Heart left ventricle (tissue), 16 donors: ENCODE measurements at places on chromosomes 12 and 14. TPM values are rescaled to one million over a fixed set of nuclear protein-coding genes. Genes with fewer than 3 reads are reported as not detected.

- no peaks in the 10 kb centered on the region for H3K36me3 ChIP-seq
- H3K4me1 ChIP-seq = peaks cover 17% of the 10 kb centered on the region
- H3K27me3 ChIP-seq = no peaks in the 10 kb centered on the region
- no peak for DNase-seq
- no peak overlapping the region for H3K4me3 ChIP-seq
Observed at GRCh38 chr14:33954016-33954598, 3.2 kb upstream of the EGLN3 start.

DNA sequence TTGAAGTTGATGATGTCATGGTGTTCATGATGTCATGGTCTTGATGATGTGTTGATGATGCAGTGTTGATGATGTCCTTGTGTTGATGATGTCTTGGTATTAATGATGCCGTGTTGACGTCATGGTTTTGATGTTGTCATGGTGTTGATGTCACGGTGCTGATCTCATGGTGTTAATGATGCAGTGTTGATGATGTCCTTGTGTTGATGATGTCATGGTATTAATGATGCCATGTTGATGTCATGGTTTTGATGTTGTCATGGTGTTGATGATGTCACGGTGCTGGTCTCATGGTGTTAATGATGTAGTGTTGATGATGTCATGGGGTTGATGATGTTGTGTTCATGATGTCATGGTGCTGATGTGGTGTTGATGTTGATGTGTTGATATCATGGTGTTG lies 48.0 kb upstream of the RIMBP2 start:
- no peaks in the 10 kb centered on the region for H3K4me1 ChIP-seq
- H3K4me3 ChIP-seq = no peak overlapping the region

DNA sequence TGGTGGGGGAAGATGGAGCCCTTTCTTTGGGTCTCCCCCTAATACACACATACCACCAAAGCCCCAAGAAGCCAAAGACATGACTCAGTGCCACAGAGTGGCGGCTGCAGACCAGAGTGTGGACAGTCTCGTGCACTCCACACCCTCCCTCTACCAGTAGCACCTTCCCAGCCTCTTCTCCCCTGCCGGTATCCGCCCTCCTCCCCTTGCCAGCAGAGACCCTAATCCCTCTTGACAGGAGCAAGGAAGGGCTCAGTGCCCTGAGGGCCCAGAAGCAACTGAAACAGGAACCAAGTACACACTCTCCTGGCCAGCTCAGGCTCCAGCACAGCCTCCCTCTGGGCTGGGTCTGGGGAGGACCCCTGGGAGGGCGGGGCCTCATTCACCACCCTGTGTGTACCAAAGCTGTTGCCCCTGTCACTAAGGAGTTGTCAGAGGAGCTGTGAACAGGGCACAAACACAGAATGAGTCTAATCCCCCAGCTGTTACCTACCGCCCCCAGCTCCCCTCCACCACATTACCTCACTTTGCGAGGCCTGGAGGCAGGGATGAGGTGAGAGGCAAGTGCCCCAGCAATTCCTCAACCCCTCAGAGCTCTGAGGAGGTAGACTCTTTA lies 8.2 kb downstream of the SPRYD3 start:
- peaks cover 60% of the 10 kb centered on the region for H3K4me1 ChIP-seq
- no peak for DNase-seq
- H3K36me3 ChIP-seq = peaks cover 41% of the 10 kb centered on the region

DNA sequence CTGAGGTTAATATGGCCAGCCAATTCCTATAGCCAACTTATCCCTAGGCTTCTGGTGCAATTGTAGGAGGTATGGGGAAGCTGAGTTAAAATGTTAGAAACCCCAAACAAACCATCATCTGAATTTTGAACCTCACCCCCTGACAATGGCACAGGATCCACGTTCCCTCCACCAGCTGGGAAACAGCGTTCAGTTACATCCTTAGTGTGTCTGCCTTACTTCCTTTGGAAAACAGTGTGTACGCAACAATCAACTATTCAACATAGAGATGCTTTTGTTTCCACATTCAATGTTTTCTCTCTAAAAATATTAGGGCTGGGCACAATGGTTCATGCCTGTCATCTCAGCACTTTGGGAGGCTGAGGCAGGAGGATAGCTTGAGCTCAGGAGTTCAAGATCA lies 203.4 kb downstream of the TTC7B start:
- peak overlapping the region; percentile 64 for H3K27ac ChIP-seq
- peaks cover 58% of the 10 kb centered on the region for H3K4me1 ChIP-seq
- no peaks in the 10 kb centered on the region for H3K36me3 ChIP-seq
- no peak overlapping the region for H3K4me3 ChIP-seq
- no peak for DNase-seq
- H3K27me3 ChIP-seq = no peaks in the 10 kb centered on the region

The ZNF664 gene
- total RNA-seq = 72.9 TPM

- peaks cover 66% of the 10 kb centered on the region for H3K4me1 ChIP-seq
- H3K27me3 ChIP-seq = no peaks in the 10 kb centered on the region
- peak; percentile 23 for DNase-seq
- H3K36me3 ChIP-seq = peaks cover 7% of the 10 kb centered on the region
- no peak overlapping the region for H3K27ac ChIP-seq
Observed at GRCh38 chr12:121791671-121792551, 1.6 kb downstream of the RHOF start.

DNA sequence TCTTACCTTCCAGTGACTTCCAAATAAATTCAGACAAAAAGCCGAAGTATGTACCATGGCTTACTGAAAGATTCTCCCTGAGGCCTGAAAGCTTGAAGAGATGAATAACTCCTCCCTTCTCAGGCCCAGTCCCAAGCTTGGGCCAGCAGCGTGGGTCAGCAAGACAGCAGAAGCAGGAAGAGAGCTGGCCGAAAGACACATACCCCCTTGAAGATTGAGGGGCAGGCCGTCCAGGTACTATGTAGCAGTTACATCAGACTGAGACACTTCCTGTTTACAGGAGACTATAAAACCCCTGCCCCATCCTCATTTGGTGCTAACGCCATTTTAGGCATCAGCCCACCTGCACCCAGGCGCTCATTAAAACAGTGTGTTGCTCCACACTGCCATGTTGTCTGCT lies 15.0 kb downstream of the NDUFA12 start:
- H3K4me1 ChIP-seq = no peaks in the 10 kb centered on the region
- no peak overlapping the region for H3K4me3 ChIP-seq
- H3K27ac ChIP-seq = no peak overlapping the region

DNA sequence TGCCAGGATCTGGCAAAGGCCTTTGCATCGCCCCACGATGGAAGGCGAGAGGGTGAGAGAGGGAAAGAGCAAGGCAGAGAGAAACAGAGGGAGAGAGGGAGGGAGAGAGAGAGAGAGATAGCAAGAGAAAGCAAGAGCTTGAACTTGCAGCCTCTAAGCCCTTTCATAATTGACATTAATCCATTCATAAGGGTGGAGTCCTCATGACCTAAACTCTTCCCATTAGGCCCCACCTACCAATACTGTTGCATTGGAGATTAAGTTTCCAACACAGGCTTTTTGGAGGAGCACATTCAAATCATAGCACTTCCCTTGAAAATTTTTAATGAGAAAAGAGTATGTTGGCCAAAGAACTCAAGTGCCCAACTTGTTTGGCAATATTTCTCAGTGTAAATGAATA lies 48.6 kb upstream of the ZDHHC17 start:
- no peaks in the 10 kb centered on the region for H3K27me3 ChIP-seq
- DNase-seq = no peak
- peaks cover 2% of the 10 kb centered on the region for H3K4me1 ChIP-seq
- no peak overlapping the region for H3K27ac ChIP-seq

DNA sequence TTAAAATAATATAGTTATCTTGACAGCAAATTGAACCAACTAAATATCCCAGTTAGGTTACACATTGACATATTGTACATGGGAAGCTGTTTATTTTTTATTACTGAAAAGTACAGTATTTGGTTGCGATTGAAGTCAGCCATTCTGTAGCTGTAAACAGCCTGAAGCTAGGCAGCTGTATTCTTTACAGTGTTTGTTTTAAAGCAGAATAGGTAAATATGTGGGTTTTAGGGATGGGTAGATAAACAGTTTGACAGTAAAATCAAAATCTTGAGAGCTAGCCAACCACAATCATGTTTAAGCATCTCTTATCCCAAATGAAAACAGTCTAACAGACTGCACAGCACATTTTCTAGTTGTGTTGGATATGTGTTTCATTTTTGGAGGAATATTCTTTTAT lies 45.7 kb downstream of the TTC6 start:
- no peak overlapping the region for H3K4me3 ChIP-seq
- no peaks in the 10 kb centered on the region for H3K4me1 ChIP-seq
- no peaks in the 10 kb centered on the region for H3K27me3 ChIP-seq
- H3K27ac ChIP-seq = no peak overlapping the region
- no peaks in the 10 kb centered on the region for H3K36me3 ChIP-seq
- no peak for DNase-seq

- no peak overlapping the region for H3K27ac ChIP-seq
- no peak overlapping the region for H3K4me3 ChIP-seq
- H3K27me3 ChIP-seq = no peaks in the 10 kb centered on the region
- no peaks in the 10 kb centered on the region for H3K36me3 ChIP-seq
- DNase-seq = no peak
Observed at GRCh38 chr14:35438910-35439713, 34.6 kb upstream of the NFKBIA start.

The KRT74 gene
- not detected for total RNA-seq

The KCNH3 gene
- 0.40 TPM for total RNA-seq

GRCh38 chr12:69389831-69390230 lies 30.3 kb downstream of the YEATS4 start:
- H3K27ac ChIP-seq = no peak overlapping the region
- H3K36me3 ChIP-seq = no peaks in the 10 kb centered on the region
- H3K4me1 ChIP-seq = no peaks in the 10 kb centered on the region
- H3K4me3 ChIP-seq = no peak overlapping the region
- DNase-seq = no peak

The P3H3 gene
- 6.6 TPM for total RNA-seq

GRCh38 chr14:61494018-61494417 lies 172.6 kb downstream of the PRKCH start:
- no peak overlapping the region for H3K4me3 ChIP-seq
- peaks cover 18% of the 10 kb centered on the region for H3K4me1 ChIP-seq
- no peaks in the 10 kb centered on the region for H3K36me3 ChIP-seq

The HOTAIR gene
- total RNA-seq = not detected
